Activated T-cell treated with anti-CD3 and anti-CD28 coated beads, Interleukin-2, amount 50 U/mL, for 72 hours (primary cell): ENCODE measurements at places on chromosomes 11 and 22.

GRCh38 chr11:115894176-115894575, 390.0 kb upstream of the CADM1 start:
- no peak for DNase-seq

- no peak for DNase-seq
These were observed 1395.9 kb downstream of the BRD1 start for GRCh38 chr22:48431536-48432315.

GRCh38 chr11:88179141-88179540, 3.9 kb upstream of the RAB38 start:
- peak; percentile 65 for DNase-seq

GRCh38 chr11:3623121-3623520, 18.7 kb downstream of the ART5 start:
- no peak for DNase-seq

DNA sequence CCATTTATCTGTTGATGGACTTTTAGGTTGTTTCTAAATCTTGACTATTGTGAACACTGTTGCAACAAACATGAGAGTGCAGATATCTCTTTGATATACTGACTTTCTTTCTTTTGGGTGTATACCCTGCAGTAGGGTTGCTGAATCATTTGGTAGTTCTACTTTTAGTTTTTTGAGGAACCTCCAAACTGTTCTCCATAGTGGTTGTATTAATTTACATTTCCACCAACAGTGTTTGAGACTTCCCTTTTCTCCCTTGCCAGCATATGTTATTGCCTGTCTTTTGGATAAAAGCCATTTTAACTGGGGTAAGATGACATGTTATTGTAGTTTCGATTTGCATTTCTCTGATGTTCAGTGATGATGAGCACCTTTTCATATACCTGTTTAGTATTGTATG, 330.0 kb downstream of the DDX10 start:
- DNase-seq, result no peak

GRCh38 chr11:34037016-34037415, 14.5 kb upstream of the CAPRIN1 start:
- DNase-seq, result no peak

- no peak for DNase-seq
These were observed 331.9 kb downstream of the CNTN5 start for GRCh38 chr11:99352642-99353041.

GRCh38 chr11:88631497-88631896, 294.0 kb upstream of the CTSC start:
- no peak for DNase-seq
